A673 (cell line): ENCODE measurements at places on chromosomes 3 and 15. TPM values are rescaled to one million over a fixed set of nuclear protein-coding genes. Genes with fewer than 3 reads are reported as not detected.

FBXW12 gene
- total RNA-seq: 0.55 and 0.60 TPM in 2 replicates

TEX55 gene
- not detected in 2 replicates for total RNA-seq

RTP4 gene
- not detected in 2 replicates for total RNA-seq

IMPG2 gene
- 0.13 TPM in 2 replicates for total RNA-seq

TMEM207 gene
- total RNA-seq: not detected in 2 replicates

CD80 gene
- not detected in 2 replicates for total RNA-seq

CFAP44 gene
- total RNA-seq: 2.4 and 3.5 TPM in 2 replicates

SGO1 gene
- 31.4 and 31.7 TPM in 2 replicates for total RNA-seq

PLA2G4E gene
- total RNA-seq: not detected in 2 replicates

GASK1A gene
- 1.4 and 1.9 TPM in 2 replicates for total RNA-seq

GP5 gene
- 0.09 and 0.11 TPM in 2 replicates for total RNA-seq

SLC7A14 gene
- not detected in 2 replicates for total RNA-seq

GPR149 gene
- not detected in 2 replicates for total RNA-seq

NR1I2 gene
- not detected in 2 replicates for total RNA-seq

SCN5A gene
- 0.54 and 1.0 TPM in 2 replicates for total RNA-seq

ADCY5 gene
- total RNA-seq: 0.21 and 0.22 TPM in 2 replicates

SI gene
- not detected in 2 replicates for total RNA-seq

GOLGA8S gene
- total RNA-seq: 0.09 TPM in 1 of 2 replicates, not detected in the other

NUP210 gene
- 11.4 and 16.3 TPM in 2 replicates for total RNA-seq

PPP2R3A gene
- 1.1 and 1.3 TPM in 2 replicates for total RNA-seq

CGNL1 gene
- total RNA-seq: 0.58 and 1.1 TPM in 2 replicates

UTS2B gene
- total RNA-seq: 2.4 and 4.7 TPM in 2 replicates

CLRN1 gene
- total RNA-seq: not detected in 2 replicates

PPIP5K1 gene
- total RNA-seq: 33.5 and 40.4 TPM in 2 replicates

SLC28A1 gene
- total RNA-seq: not detected in 2 replicates

PLSCR5 gene
- total RNA-seq: not detected in 2 replicates

MINAR1 gene
- total RNA-seq: 1.2 and 1.6 TPM in 2 replicates

WWTR1 gene
- 72.9 and 76.8 TPM in 2 replicates for total RNA-seq
